Dermis microvascular lymphatic vessel endothelial cell (primary cell): ENCODE measurements at places on chromosomes 13 and 19. TPM values are rescaled to one million over a fixed set of nuclear protein-coding genes. Genes with fewer than 3 reads are reported as not detected.

Gene TMEM145
- 0.25 and 0.26 TPM in 2 replicates for total RNA-seq

Gene ASF1B
- total RNA-seq: 10.1 and 17.8 TPM in 2 replicates

Gene DENND1C
- not detected in 2 replicates for total RNA-seq

Gene ZNF560
- total RNA-seq: under 0.01 TPM in 2 replicates
